T-helper 22 cell (primary cell): ENCODE measurements at places on chromosomes 7 and 10.

DNA sequence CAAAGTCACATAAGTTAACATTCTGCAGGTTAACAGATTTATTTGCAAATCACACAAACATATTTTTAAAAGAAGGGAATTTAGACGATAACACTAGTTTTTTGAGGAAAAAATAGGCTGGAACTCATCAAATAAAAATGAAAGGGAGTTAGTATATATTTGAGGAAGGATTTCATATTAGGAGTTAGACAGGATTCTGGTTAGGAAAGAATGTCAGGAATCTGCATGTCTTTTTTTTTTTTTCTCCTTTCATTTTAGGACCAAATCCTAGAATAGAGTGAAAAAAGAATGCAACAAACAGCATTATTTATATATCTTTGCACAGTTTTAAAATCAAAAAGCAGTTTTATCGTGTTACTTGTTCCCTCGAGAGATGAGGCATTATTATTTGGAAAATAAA is 8.9 kb upstream of the TRDMT1 start:
- DNase-seq = no peak

DNA sequence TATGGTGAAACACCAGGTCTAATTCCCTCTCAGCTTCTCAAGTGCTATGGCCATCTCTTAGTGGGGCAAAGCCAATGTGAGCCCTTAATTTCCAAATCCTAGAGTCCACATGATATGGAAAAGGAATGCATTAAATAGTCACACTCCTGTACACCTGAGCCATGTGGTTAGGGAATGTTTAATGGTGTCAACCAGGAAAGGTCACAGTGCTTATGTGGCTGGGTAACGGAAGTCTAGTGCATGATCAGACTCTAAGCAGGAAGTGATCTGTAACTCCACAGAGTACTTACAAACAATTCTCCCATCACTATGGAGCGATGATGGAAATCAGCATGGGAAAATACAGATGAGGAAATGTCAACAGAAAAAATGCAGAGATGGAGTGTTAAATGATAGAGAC is 148.8 kb downstream of the MAGI2 start:
- no peak for DNase-seq

DNA sequence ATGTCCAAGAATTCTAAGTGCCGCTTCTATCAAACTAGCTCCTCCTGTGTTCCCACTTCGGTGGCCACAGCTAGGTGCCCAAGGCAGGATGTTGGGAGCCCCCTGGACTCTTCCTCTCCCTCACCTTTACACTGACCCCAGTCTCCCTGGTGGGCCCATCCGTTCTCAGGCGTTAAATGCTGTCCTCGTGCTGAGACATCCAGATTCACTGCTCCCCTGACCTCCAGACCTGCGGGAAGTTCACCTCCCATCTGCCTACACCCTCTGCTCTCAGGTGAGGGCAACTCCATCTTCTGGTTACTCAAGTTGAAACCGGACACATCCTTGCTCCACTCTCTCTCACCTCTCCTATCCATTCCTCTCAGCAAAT is 114.3 kb downstream of the ARHGAP22 start:
- no peak for DNase-seq

DNA sequence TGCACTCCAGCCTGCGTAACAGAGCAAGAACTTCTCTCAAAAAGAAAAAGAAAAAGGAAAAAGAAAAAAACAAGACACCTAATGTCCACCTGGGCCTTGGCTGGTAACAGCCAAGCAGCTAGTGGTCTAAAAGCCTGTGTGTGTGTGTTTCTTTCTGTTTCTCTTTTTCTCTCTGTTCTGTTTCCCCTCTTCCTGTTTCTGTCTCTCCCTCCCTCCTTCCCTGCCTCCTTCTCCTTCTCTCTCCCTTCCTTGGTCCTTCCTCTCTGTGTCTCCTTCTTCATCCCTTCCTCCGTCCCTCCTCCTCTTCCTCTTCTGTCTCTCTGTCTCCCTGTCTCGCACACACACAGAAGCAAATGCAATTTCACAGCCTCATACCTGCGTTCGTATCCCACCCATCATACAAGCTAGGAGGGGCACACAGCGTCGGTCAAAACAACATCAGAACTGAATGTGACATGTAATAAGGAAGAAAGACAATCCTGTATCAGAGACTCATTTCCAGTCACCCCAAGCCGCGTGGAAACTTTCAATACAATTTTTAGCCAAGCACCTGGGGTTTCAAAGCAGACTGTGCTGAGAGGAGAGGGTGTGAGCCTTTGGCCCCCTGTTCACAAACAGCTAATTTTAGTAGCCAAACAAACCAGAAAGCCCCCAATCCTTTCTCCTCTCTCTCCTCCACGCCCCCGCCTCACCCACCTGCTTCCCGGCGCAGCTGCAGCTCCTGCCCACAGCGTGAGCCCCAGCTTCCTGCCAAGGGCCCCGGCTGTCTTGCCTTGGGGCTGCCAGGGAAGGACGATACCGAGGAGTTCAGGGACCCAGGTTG is 50.2 kb upstream of the GNA12 start:
- DNase-seq = no peak

GRCh38 chr7:77866370-77866769 is 67.8 kb downstream of the PHTF2 start:
- DNase-seq = no peak

- no peak for DNase-seq
Observed at GRCh38 chr10:36574207-36574606, 551.2 kb upstream of the ANKRD30A start.

GRCh38 chr7:38632411-38632810 is 1.2 kb upstream of the AMPH start:
- DNase-seq = no peak

GRCh38 chr7:82335927-82336326 is 107.7 kb downstream of the CACNA2D1 start:
- DNase-seq = no peak

GRCh38 chr10:64690194-64690593 is 1169.0 kb downstream of the REEP3 start:
- no peak for DNase-seq

GRCh38 chr10:61903928-61904344 is 2.4 kb downstream of the ARID5B start:
- no peak for DNase-seq

- no peak for DNase-seq
Observed at GRCh38 chr7:80151274-80151665, 16.6 kb downstream of the GNAI1 start.

- no peak for DNase-seq
Observed at GRCh38 chr7:128874140-128875031, 11.7 kb downstream of the ATP6V1F start.

GRCh38 chr10:118595598-118596425 is at the start of gene PRLHR:
TSS of gene PRLHR (minus strand) at chr10:118595648. CDS start at chr10:118595244, 404 bp downstream.
- no peak for DNase-seq

DNA sequence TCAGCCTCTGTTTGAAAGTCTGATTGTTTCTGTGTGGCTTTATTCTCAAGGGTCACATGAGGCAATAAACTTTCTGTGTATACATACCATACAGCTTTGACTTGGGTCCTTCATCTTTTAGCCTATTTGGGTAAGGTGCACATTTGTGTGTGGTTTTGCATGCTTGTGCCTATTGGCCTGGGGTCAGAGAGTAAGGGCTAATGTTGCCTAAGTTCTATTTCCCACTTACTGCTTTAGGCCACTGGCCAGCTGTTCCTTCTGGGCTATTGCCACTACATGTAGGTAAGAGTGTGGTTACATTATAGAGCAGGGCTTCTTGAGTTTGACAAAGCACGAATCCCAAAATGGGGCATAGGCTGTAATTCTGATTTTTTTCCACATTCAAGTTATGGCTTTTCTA is 21.8 kb downstream of the BBIP1 start:
- DNase-seq = no peak

DNA sequence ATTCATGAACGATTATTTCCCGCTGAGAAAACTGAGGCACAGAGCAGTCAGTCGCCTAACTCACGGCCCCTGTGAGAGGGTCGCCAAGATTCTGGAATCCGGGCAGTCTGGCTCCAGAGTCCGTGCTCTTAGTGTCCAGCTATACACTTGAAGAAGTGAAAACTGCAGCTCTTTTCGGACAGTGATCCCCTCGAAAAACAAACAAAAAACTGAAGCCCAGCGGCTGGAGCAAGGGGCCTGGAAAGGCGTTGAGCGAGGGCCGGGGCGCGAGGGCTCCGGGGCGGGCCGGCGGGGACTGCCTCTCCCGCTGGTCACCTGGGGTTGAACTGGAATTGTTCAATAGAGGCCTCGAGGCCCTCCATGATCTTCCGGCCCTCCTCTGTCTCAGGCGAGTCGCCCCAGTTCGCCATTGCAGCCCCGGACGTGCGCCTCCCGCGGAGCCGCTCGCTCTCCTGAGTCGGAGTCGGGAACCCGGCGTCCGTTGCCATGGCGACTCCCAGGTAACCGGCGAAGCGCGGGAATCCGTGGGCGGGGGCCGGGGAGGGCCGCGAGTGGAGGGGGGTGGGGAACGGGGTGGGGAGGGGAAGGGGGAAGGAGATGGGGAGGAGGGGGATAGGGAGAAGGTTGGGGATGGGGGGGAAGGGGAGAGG is 881 bp downstream of the C10orf67 start:
- DNase-seq = peak; percentile 45

DNA sequence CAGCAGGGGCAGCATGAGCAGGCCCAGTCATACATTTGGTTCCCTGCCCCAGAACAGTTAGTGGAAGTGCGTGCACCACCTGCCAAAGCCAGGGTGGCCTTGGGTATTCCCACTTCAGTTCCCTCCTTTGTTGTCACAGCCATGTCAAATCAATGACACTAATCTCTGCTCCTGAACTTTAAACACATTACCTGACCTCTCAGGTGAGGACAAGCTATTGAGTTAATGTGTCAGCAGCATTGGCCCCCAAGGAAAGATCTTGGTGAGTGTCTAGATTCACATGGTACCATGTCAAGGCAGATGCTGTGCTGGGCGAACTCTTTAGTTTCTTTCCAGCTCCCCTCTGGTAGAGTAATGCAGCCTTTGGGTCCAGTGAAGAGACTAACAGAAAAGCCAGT is 2.1 kb downstream of the CYP3A5 start:
- no peak for DNase-seq

GRCh38 chr10:37490266-37490665 is 364.9 kb downstream of the ANKRD30A start:
- no peak for DNase-seq

- DNase-seq = no peak
Observed at GRCh38 chr7:47215049-47215448, 366.9 kb downstream of the TNS3 start.

DNA sequence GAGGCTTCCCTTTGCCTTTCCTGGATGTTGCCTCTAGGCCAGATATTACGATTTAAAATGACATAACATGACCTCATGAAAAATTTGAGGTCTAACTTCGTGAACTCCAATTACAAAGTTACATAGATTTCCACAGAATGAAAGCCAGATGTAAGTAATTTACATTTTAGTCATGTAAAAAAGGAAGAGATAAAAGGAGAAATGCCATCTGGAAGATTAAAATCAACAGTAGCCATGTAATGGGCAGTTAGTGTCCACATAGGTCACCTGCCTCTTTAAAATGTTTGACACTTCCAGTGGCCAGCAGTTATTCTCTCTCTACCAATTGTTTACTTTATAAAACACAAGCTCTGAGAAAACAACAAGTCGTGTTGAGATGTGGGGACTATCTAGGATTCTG is 4.1 kb upstream of the VSTM2A start:
- DNase-seq = no peak

DNA sequence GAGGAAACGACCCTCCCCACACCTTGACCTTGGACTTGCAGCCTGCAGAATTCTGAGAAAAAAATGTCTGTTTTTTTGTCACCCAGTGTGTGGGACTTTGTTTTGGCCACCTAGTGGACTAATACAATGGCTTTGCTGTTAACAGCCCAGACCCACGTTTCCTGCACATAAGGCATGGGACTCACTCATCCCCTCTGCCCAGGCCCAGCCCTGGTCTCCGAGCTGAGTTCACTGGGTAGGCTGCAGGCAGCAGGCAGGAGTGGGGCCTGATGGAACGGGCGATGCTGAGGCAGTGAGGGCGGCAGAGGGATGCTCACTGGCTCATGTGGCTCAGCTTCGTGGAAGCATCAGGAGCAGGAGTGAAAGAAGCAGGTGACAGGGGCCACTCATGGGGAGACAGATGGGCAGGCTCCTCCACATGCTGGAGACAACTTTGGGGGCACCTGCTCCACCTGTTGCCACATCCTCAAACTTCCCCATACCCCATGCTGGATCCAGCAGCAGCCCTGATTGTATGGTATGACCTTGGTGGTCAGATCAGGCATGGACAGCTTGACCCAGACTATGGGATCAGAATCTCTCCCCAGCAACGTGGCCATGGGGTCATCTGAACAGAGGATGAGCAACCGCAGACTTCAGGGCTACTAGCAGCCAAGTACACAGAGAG is 65.8 kb upstream of the ANTXRL start:
- no peak for DNase-seq

- DNase-seq = no peak
Observed at GRCh38 chr7:141617280-141617679, 66.1 kb downstream of the AGK start.

GRCh38 chr10:71824333-71824732 is 26.7 kb downstream of the PSAP start:
- no peak for DNase-seq

- DNase-seq = no peak
Observed at GRCh38 chr7:78399033-78399769, 600.6 kb downstream of the PHTF2 start.

DNA sequence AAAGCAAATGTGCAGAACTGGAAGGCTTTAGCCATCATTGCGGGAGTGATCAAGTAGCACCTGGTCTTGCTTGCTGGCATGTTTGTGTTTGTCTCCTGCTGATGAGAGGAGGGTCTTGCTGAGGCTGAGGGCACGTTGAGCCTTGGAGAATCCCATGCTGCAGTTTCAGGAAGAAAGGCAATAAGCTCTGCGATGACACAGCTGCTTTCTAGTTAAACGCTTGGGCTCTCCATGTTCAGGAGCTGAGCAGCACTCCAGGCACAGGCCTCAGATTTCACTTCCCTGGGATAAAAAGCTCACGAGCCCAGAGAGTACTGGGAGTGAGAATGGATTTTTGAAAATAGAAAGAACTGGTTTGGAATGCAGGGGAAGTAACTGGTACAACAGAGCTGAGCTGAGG is 100.8 kb downstream of the LRRC18 start:
- no peak for DNase-seq

- DNase-seq = no peak
Observed at GRCh38 chr7:102120666-102121195, 165.9 kb upstream of the SH2B2 start.

- no peak for DNase-seq
Observed at GRCh38 chr10:71068861-71069271, 143.5 kb upstream of the UNC5B start.

GRCh38 chr7:27116962-27117886 is 13.3 kb downstream of the HOXA4 start:
- DNase-seq = no peak

DNA sequence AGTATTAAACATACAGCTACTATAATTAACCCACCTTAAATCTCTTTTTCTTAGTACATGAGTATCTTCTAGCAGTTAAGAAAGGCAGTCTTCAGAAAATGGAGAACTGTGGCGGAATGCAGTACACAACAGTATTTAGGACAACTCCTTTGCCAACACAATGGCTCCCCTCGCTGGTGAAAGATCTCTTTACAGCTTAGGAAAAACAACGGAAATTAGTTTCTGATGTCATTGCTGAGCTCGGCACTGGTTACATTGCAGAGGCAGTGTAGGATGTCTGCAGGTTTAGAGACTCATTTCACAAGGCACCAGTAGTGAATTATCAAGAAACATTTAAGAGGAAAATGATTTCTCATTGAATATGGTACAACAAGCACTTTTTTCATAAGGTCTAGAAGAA is 43.4 kb downstream of the GLRX3 start:
- DNase-seq = no peak
